ENCODE measurements at places on chromosomes 3 and 15.

DNA sequence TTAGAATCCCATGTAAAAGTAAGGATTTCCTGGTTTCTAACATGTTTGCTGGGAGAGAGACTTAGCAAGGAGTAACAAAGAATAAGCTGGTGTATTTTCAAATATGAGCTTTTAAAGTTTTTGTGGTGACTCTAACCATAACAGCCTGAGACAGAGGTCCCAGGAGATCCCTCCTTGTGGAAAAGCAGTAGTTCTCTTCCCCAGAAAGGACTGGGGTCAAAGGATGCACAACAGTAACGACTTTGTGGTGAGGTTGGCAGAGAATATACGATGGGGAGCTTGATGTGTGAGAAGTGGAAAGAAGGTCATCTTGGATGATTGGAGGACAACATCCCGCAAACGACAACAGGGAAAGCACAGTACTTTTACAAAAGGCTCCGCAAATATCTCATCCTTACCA lies 38.2 kb downstream of the ABHD5 start:
- ATAC-seq, result no peak

DNA sequence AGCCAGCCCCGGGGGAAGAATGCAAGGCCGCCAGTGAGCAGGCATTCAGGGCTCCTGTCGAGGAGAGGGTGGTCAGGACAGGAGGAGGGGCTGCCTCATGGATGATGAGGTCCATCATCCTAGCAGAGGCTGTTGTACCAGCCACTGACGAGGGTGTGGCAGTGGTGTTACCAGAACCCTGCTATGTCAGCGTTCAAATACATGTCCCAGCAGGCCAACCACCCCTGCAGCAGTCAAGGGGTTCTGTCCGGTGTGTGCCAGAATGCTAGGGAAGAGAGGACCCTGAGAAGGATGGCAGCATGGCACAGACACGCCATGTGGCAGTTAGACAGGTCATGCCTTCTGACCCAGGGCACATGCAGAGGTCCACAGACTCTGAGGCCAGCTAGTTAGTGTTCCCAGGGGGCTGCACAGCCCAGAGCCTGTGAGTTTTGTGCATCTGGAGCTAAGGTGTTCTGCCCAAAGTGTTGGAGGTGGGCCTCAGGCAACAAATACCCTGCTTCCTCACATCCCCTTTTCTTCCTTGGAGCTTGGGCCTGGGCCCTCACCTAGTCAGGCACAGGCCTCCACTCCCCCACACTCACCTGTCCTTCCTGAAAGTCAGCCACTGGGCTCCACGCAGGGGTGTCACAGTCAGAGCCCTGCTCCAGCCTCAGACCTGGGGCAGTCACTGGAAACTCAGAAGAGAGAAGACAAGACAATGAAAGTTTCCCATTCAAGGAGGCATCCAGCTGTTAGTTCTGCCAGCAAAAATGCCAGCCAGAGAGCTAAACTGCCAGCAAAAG lies 7.8 kb downstream of the PAK6 start:
- ATAC-seq, result no peak

DNA sequence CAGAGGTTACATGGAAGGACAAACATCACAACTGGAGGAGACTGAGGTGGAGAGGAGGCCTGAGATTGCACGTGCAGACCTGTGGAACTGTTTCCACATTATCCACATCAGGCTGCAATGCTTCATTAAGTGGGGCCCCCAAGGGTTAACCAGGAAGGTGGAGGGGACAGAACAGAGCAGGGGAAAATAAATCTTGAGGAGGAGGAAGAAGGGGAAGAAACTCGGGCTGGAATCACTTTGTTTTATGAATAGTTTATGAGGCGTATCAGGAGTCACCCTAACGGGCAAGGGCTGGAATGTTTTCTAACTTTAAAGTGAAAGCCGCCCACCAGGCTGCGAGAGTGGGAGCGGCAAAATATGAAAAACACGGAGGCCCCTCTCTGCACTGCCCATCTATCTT lies 154.9 kb downstream of the WNT5A start:
- no peak for ATAC-seq

GRCh38 chr15:31230630-31231485 lies 95.8 kb upstream of the KLF13 start:
- no peak for ATAC-seq

DNA sequence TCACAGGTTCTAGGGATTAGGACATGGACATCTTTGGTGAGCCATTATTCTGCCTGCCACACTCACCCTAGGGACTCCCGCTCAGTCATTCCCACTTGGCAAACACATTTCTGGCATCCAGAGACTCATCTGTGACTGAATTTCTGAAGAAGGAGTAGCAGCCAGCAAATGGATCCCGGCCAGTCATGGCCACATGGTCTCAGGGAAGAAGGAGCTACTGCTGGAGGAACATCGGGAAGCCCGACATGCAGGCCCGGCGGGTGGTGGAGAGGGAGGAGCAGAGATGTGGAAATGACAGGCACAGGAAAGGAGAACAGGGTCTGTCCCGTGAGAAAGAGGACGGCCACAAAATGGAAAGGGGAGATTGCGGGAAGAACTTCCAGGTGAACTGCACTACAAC lies 65.4 kb downstream of the SEMA5B start:
- no peak for ATAC-seq

- peak; percentile 62 for ATAC-seq
These were observed 54.5 kb downstream of the PLXNA1 start for GRCh38 chr3:127037418-127037841.

DNA sequence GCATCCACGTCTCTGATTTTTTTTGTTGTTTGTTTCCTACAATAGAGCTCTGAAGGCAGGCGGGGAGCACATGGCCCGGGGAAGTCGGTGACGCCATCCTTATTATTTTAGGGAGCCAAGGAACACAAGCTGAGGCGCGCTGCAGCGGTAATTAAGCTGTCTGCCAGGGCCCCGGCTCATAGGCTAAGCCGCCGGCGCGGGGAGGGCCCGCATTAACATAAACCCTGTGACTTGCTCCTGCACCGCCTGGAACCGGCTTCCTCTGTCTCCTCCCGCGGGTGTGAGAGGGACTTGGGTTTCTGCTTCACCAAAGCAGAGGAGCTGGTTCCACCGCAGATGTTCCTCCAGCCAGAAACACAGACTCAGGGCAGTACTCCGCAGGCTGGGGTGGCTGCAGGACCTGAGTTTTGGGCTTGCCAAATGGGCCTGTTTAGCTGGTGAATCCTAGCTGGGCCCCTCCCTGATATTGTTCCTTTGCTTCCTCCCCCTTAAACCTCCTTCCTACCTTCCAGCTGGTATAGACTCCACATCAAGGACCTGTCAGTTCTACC lies 25.3 kb downstream of the ANP32A start:
- peak; percentile 98 for ATAC-seq

DNA sequence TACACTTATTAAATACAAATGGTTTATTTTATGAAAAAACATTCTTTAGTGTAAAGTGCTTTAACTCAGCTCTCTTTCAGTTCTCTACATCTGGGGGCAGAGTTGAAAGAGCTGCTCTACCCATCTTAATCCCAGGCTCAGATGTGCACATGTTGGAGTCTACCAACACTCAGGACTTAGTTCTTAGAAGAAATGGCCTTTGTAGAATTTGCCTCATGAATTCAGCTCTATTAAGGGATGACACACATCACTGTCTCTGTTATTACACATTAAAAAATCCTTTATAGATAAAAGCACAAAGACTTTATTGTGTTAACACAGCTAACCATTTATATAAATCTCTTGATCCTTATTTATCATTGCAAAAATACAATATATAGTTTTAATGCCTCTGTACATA lies 31.7 kb upstream of the GSK3B start:
- no peak for ATAC-seq

DNA sequence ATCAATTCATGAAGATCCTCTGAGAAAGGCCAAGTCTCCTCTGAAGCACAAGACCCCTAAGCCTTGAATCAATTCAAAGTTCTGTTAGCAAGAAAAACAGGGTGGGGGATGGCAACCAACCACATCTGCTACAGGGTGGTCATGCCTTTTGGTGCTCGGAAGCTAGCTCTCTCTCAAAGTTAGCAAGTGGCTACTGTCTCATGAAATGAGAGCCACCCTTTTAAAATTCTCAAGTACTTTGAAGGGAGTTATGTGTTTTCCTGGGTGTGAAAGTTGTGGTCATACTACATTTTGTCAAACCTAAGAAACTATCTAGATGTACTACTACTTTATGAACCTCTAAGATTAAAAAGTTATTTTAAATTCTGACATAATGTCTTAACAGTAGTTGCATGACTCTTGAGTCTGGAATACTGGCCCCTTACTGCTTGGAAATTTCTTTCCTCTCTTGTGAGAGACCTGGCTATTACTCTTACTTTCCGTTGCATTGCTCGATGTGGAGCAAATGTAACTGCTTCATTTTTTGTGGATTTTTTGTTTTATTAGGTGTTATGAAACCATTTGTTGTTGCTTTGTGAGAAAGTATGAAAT lies 116.1 kb downstream of the CHST2 start:
- no peak for ATAC-seq

DNA sequence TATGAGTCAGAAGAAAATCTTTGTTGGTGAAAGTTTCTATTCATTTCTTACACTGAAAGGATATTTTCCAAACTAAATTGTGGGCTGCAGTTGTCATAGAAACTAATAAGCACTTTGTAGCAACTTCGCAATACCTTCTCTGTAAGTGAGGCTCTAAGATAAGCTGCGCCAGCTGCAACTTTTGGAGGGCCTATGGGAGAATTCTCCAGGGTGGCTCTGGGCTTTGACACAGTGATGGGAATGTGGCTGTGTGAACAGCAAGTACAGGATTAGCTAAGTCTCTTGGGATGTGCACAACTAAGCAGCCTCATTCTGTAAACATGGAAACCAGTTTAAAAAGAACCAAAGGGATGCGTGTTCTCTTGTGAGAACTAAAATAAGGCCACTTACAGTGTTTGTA lies 124.6 kb upstream of the SGO1 start:
- ATAC-seq, result no peak

DNA sequence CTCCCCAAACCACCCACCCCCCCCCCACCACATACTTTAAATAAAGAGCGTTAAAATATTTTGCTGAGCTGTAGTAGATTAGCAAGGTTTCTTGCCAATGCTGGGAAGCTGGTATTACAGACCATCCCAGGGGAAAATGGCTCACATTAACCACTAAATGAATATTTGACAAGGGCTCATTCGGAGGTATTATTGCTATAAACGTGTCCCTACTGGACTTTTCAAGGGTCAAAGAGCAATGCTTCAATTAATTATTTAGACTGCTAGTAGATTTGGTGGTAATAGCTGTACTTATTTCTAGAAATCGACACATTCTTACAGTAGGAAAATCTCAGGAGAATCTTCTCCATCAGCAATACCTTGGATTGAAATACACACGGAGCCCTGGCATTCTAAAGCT lies 5.2 kb downstream of the SOX2 start:
- ATAC-seq, result no peak

- ATAC-seq, result no peak
These were observed 34.2 kb downstream of the CIP2A start for GRCh38 chr3:108554913-108555571.

- no peak for ATAC-seq
These were observed 209.0 kb downstream of the ARRDC4 start for GRCh38 chr15:98169551-98169950.

- no peak for ATAC-seq
These were observed 241.7 kb upstream of the SUCLG2 start for GRCh38 chr3:67896130-67896529.

GRCh38 chr3:149003653-149004305 lies 12.4 kb downstream of the GYG1 start:
- no peak for ATAC-seq

DNA sequence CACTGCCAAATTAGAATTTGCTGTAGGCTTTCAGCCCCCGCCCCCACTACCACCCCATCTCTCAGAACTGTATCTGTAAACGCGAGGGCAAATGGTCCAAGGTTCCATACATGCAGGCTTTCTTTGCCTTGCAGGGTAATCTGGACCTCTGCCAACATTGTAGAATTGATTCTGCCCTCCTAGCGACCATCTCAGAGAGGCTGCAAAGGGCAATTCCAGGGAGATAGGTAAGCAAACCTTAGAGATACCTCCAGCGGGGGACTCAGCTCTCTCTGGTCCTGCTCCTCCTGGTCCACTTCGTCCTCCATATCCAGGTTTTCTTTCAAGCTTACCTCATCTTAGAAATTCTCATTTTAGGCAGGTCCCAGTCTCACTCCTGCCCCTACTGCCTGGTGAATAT lies 64.4 kb downstream of the SLMAP start:
- ATAC-seq, result no peak

DNA sequence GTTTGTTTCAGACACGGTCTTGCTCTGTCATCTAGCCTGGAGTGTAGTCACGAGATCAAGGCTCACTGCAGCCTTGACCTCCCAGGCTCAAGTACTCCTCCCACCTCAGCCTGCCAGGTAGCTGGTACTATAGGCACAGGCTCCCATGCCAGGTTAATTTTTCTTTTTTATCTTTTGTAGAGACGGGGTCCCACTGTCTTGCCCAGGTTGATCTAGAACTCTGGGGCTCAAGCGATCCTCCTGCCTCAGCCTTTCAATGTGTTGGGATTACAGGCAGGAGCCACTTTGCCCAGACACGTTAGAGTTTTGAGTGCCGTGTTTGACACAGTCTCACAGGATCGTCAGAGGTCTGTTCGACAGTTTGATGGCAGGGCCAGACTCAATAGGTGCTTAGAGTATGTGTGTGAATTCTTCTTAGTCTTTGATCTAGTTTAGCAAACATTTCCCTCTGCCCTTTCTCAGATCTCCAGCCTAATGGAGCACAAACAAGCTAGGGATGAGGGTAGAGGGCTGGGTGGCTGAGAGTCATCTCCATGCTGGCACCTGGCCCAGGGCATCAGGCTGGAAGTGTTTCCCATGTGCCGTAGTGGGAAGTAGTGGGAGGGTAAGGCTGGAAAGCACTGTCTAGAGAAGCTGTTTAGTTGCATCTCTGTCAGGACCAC lies 66.1 kb upstream of the DLG1 start:
- no peak for ATAC-seq

- no peak for ATAC-seq
These were observed 16.4 kb upstream of the FURIN start for GRCh38 chr15:90851940-90852339.

DNA sequence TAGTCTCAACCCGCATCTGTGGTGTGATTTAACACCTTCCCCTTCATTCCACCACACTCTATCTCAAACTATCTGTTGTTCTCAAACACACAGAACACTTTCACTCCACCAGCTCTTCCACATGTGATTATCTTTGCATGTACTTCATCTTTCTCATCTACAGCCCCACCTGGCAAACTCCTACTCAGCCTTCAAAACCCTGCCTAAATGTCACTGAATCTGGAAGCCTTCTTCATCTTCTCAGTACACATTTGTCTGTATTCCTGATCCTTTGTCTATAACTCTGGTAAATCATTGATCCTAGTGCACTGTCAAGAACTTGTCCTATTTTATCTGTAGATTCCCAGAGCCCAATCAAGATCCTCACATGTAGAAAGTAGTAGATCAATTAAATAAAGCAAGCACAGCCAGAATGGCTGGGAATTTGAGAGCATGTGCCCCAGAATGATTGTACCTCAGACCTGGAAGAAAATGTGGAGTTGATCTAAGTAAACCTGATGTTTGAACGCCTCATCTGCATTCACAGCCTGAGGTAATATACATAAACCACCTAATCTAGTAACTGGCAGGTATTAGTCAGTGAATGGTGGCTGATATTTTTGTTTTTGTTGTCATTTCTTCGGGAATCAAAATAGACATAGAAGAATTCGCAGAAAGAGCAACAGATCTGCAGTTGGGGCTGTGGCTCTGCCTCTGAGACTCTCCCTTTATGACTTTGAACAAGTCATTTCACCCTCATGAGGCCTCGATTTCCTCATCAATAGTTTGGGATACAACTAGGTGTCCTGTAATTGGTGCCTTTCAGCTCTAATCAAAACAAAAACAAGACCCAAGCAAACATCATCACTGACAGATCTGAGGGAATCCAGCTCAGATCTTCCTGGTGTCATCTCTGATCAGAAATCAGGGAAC lies 28.0 kb upstream of the MAGEF1 start:
- ATAC-seq, result no peak
